Left hindlimb (tissue), 1 donor: ENCODE measurements at places on chromosomes 6 and 20.
A peak's percentile ranks its signal among the peaks of the same experiment; 100 is the strongest.

- no peak for DNase-seq
These were observed 12.9 kb upstream of the GMNN start for GRCh38 chr6:24761851-24762250.

GRCh38 chr6:37952027-37952426 is 132.5 kb downstream of the ZFAND3 start:
- no peak for DNase-seq

DNA sequence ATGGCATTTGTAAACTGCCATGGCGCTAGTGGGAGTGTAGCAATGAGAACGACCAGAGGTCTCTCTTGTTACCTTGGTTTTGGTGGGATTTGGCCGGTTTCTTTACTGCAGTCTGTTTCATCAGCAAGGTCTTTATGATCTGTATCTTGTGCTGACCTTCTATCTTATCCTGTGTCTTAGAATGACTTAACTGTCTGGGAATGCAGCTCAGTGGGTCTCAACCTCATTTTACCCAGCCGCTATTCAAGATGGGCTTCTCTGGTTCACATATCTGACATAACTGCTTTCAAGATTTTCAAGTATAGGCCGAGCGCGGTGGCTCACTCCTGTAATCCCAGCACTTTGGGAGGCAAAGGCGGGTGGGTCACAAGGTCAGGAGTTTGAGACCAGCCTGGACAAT is 1.9 kb upstream of the SFT2D1 start:
- no peak for DNase-seq

GRCh38 chr6:84707171-84707570 is 57.2 kb downstream of the TBX18 start:
- peak; percentile 37 for DNase-seq

DNA sequence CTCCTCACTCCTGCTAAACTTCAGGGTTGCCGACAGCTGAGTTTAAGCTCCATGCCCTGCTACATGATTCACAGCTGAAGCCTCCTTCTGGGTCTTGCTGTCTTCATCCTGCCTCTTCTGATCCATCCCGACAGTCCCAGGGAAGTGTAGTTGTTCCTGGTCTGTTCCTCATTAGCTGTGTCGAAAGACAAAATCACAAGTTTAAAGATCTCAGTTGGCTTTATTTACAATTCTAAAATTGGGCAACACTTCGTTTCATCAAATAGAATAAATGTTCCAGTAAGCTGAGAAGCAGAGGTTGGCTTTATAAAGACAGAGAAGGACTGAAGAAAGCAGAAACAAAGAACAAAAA is 4.1 kb upstream of the SLC2A10 start:
- no peak for DNase-seq

GRCh38 chr6:111269401-111269970 is 182.2 kb downstream of the SLC16A10 start:
- no peak for DNase-seq

- DNase-seq, result no peak
These were observed 20.4 kb downstream of the AFDN start for GRCh38 chr6:167846997-167847606.

DNA sequence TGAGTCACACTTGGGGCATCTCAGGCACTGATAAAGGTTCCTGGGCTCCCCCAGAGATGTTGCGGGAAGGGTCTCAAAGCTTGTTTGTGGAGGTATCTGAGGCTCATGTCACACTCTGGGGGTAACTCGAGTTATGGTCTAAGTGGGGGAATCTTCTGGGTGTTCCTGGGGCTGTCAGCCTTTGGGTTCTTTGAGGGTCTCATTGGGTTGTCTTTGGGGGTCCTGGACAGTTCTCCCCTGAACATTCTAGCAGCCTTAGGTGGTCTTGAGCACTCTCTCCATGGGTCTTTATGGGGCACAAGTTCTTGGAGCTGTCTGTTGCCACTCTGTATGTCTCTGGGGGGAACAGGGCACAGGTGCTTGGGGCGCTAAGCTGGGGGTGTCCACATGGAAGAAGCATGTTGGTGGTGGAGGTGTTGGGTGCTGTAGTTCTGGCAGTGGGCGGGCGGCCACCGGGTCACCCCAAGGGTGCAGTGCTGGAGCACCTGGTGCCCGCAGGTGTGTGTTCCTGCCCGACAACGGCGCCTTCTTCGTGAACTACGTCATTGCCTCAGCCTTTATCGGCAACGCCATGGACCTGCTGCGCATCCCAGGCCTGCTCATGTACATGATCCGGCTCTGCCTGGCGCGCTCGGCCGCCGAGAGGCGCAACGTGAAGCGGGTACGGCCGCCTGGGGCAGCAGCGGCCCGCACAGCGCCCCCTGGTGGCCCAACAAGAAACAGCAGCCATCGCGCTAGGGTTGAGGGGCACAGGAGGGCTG is 7.1 kb upstream of the CAPN11 start:
- DNase-seq, result peak; percentile 69

GRCh38 chr6:33924681-33925080 is 120.9 kb upstream of the MLN start:
- no peak for DNase-seq

DNA sequence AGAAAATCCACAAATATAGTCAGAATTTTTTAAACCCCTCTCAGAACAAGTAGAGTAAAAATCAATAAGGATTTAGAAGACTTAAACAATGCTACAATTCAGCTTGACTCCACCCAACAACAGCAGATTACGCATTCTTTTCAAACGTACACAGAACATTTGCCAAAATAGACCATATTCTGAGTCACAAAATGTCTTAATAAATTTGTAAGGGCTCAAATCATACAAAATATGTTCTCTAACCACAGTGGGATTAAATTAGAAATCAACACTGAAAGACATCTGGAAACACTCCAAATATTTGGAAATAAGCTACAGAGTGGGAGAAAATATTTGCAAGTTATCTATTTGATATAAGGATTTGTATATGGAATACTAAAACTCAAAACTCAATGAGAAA is 164.2 kb upstream of the AKAP12 start:
- no peak for DNase-seq

- DNase-seq, result no peak
These were observed 401.6 kb upstream of the SULF2 start for GRCh38 chr20:48186915-48187314.

GRCh38 chr20:48691523-48691922 is 136.3 kb downstream of the PREX1 start:
- peak; percentile 51 for DNase-seq

- no peak for DNase-seq
These were observed 653.1 kb downstream of the TBC1D32 start for GRCh38 chr6:120681204-120681603.

DNA sequence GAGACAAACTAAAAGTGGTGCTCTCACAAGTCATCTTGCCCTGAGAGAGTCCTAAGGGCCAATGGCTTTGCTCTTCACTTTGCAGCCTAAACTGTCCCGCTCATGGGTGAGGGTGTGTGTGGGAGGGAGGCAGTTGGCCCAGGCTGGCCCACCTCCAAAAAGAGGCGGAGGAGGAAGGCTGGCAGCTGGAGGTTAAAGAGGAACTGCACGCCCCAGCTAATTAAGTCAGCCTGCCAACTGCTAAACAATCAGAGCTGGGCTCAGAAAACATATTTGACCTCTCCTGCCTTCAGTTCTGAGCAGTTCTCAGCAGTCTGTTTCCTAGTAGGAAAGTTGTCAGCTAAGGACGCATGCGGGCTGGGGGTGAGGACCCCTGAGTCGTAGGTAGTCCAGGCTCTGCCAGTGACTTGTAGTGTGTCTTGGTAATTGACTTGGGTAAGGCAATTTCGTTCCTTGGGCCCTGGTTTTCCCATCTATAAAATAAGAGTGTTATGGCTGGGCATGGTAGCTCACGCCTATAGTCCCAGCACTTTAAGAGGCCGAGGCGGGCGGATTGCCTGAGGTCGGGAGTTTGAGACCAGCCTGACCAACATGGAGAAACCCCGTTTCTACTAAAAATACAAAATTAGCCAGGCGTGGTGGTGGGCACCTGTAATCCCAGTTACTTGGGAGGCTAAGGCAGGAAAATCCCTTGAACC is 17.0 kb downstream of the GSS start:
- peak; percentile 45 for DNase-seq

DNA sequence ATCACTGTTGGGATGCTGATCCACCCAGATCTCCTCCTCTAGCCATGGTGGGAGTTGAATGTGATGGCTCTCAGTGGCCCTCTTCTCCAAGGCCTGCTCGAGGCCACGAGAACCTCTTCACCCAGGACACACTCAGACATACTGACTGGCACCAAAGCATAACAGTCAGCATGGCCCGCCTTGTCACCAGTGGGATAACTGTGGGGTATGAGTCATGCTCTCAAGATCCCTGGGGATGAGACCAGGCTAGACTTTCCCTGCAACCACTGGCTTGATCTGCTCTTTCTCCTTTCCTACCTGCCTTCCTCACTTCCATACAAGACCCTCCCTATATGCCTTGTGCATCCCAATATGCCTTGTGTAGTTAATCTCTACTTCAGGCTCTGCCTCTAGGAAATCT is 66.8 kb downstream of the RIN2 start:
- DNase-seq, result no peak

- no peak for DNase-seq
These were observed 101.0 kb upstream of the HDGFL1 start for GRCh38 chr6:22468256-22468965.

DNA sequence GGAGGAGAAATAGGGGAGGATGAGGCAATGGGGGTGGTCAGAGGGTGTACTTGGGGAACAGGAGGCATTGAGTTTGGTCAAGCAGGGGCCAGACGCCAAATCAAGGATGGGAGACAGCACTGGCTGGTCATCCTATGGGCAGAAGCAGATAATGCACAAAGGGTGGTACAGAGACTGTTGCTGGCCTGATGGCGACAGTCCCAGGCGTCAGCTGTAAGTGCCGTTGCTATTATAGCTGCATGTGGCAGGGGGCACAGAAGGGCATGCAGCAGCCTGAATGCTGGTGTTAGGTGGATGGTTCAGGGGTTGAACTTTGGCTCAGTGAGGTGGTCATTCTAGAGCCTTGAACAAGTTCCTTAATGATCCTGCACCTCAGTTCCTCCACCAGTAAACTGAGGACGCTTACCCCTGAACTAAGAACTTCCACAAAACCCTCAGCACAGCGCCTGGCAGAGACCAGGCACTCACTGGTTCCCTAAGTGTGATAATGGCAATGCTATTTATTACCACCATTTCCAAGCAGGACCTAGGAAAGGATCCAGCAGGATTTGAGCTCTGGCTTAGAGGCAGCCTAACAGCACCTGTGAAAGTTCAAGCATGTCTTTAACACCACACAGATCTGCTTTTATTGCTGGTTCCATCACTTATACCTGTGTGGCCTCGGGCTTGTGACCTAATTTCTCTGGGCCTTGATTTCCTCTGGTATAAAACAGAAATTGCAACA is 162.7 kb downstream of the INSM1 start:
- DNase-seq, result no peak
